ENCODE measurements at places on chromosomes 12 and 14.

GRCh38 chr12:10673659-10674384 is at the start of gene STYK1:
Gene STYK1, minus strand, starts transcription at chr12:10674052. Its CDS starts 39,434 bp downstream, at chr12:10634618.
- peak; percentile 26 for DNase-seq

GRCh38 chr12:53094394-53094787 is 3.1 kb upstream of the IGFBP6 start:
- DNase-seq: no peak

GRCh38 chr12:94157981-94158411 is 9.6 kb downstream of the PLXNC1 start:
- no peak for DNase-seq

- DNase-seq: no peak
These were observed 4.2 kb downstream of the CSRP2 start for GRCh38 chr12:76874491-76875190.

DNA sequence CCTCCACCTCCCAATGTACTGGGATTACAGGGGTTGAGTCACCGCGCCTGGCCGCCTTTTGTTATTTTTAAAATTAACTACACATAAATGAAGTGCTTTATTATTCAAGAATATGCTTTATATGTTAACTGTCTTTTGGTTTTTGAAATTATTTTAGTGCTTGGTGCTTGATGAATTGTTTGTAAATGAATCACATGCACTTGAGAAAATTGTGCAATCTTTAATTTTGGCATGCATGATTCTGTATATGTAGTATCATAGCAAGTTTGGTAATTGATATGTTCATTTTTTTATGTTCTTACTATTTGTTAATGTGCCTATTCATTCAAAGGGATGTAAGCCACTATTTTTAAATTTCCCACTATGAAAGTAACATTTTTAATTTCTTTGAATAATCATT is 440.9 kb downstream of the NAV3 start:
- DNase-seq: peak; percentile 23

DNA sequence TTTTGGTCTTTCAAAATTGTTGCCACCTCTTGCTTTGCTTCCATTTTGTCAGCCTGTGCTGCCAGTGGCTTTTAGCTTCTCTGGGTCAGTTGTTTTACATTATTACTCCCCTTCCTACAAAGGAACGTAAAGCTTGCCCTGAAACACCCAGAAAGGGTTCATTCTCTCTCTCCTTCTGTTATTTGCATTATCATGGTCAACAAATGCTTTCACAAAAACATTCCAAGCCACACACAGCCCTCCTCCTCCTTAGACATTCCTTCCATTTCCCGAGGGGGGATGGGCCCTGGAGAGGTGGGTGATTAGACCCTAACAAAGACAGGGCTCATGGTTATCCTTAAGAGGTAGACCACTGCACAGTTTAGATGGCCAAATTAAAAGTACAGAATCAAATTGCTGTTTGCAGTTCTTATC is 60.4 kb upstream of the SINHCAF start:
- no peak for DNase-seq

DNA sequence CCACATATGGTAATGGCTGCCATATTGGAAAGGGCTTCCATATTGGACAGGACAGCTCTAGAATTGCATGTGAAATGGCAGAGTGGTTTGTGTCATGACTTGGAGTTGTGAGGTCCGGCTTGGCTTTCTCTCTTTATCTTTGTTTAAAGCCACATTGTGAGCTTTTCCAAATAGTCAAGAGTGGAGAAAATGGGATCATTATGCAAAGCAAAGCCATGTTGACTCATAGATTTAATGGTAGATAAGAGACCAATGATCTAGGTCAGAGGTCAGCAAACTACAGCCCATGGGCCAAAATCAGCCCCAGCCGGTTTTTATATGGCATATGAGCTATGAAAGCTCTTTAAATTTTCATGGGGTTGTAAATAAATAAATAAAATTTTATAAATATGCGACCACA is 449.1 kb downstream of the BCL11B start:
- DNase-seq: no peak

DNA sequence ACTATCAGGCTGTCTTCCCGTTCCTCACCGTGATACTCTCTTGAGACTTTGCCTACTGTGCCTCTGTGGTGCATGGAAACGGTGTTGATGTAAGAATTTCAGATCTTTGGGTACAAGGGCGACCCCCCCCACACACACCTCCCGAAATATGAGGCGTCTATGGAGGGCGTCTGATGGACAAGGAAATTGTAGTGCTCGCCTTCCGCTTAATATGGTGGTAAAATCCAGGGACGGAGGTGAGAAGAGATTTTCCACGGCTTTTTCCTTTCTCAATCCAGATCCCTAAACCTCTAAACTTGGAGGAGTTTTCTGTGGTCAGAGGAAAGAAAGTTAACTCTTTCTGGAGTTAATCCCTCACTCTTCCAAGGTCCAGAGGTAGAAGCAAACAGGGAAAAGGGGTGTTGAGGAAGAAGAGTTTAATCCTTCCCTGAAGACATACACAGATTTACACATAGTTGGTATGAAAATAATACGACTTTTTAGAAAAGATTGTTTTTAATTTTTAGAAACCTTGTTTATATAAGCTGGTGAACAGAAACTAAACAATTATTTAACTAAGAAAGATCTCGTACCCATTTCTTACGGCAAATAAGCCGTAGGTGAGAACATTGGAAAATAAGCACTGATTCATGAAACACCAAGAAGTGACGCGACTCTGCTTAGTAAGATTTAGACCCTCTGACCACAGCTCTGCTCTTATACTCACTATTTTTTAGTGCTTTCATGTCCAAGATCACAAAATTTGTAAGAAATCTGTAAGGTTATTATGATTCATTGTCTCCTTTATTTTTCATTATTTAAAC is 23.1 kb upstream of the RNASE12 start:
- DNase-seq: peak; percentile 25

- no peak for DNase-seq
These were observed 202.3 kb downstream of the KIF21A start for GRCh38 chr12:39240587-39240986.
